NCI-H187 (cell line): ENCODE measurements at places on chromosomes 5 and 9.

GRCh38 chr9:125133403-125134329, 9.7 kb downstream of the SCAI start:
- no peak for DNase-seq

DNA sequence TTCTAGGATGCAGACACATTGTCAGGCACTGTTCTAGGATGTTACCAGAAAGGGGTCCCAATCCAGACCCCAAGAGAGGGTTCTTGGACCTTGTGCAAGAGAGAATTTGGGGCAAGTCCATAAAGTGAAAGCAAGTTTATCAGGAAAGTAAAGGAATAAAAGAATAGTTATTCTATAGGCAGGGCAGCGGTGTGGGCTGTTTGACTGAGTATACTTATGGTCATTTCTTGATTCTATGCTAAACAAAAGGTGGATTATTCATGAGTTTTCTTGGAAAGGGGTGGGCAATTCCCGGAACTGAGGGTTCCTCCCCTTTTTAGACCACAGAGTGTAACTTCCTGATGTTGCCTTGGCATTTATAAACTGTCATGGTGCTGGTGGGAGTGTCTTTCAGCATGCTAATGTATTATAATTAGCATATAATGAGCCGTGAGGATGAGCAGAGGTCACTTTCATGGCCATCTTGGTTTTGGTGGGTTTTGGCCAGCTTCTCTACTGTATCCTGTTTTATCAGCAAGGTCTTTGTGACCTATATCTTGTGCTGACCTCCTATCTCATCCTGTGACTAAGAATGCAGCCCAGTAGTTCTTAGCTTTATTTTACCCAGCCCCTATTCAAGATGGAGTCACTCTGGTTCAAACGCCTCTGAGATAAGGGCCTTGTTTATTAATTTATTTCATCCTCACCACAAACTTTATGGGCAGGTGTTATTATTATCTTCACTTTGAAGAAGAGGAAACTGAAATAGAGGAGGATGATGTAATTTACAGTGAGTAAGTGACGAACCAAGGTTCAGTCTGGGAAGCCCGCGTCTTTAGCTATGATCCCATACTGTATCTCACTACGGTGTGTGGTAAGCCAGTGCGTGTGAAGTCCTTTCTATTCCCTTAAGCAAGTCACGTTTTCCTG, 186.0 kb upstream of the KLF4 start:
- DNase-seq = no peak

GRCh38 chr9:97808972-97809371, 44.1 kb upstream of the FOXE1 start:
- no peak for DNase-seq

GRCh38 chr5:125470280-125470902, 724.0 kb upstream of the ZNF608 start:
- DNase-seq = no peak

GRCh38 chr5:78065663-78066062, 228.8 kb downstream of the AP3B1 start:
- no peak for DNase-seq

DNA sequence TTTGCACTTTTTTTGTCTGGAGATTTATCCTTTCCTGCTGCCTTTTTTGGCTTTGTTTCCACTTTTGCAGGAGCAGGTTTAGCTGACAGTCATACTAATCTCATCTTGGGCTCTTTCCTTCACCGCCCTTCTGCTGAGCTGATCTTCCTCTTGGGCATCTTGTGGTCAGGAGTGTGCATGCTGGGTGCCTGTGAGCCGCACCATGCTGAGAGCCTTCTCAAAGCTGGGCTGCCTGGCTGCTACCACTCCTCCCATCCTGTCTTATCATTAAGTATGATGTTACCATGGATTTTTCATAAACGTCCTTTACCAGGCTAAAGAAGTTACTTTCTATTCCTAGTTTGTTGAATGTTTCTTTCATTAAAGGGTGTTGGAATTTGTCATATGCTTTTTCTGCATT, 49.5 kb upstream of the MCCC2 start:
- DNase-seq = no peak

DNA sequence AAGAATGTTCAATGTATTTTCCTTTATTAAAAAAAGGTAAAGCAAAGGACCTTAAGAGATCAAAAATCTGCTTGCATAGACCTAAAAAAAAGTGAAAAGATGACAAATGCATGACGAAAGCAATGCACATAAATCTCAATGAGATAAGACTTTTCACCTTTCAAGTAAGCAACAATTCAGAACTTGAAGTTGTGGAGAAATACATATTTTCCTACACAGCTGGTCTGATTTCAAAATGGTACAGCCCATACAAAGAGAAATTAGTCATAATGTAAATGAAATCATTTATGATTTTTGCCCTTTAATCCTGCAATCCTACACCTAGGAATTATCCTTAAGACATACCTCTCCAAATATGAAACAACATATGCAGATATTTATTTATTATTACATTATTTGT, 568.0 kb downstream of the ANXA1 start:
- no peak for DNase-seq

DNA sequence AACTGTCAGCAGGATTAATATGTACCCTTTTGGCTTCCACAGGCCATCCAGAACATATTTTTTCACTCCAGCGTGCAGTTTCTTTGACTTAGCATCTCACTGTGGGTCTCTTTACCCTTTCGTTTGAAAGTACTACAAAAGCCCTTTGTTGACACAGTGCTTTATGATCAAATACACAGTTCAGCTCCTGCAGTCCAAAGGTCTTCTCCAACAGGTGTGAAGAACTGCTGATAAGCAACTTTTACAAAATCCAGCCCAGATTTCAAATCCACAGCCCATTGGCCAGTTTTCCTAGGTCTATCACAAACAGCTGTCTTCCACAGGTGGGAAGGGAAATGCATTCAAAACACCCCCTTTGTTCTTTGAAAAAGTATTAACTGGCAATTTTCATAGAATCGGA, 54.8 kb downstream of the MYO10 start:
- no peak for DNase-seq

DNA sequence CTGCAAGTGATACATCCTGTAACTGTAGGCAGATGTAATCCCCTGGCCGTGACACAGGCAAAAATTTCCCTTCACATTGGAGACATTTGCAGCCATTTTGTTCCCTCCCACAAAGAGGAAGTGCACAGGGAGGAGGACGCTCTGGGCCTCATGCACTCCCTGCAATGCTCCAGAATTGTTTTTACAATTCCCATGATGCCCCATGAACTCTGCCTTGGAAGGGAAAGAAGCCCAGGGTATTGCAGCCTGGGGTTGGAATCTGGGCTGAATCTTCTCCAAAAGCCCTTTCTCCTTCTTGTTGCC, 491.7 kb downstream of the CCDC171 start:
- no peak for DNase-seq

GRCh38 chr9:90891308-90892040, 89.9 kb downstream of the SYK start:
- no peak for DNase-seq

DNA sequence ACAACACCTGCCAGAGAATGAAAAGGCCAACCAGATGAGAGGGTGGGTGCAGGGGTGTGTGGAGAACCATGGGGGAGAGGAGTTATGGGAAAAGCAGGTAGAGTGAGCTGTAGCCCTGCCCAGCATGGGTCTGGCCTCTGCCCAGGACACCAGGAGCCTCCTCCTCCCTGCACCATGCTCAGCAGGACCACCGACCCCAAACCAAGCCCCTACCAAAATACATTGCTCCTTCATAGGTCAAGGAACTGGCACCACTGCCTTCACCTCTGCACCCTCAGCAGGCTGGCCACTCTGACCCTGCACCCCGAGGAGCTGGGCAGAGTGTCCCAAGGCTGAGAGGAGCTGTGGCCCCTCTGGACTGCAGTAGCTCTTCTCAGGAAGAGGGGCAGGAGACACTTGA, 102.0 kb downstream of the NSG2 start:
- no peak for DNase-seq

- DNase-seq = no peak
These were observed 2323.5 kb upstream of the ACO1 start for GRCh38 chr9:30060976-30061375.

GRCh38 chr5:168749391-168750100, 170.4 kb upstream of the PANK3 start:
- DNase-seq = no peak

DNA sequence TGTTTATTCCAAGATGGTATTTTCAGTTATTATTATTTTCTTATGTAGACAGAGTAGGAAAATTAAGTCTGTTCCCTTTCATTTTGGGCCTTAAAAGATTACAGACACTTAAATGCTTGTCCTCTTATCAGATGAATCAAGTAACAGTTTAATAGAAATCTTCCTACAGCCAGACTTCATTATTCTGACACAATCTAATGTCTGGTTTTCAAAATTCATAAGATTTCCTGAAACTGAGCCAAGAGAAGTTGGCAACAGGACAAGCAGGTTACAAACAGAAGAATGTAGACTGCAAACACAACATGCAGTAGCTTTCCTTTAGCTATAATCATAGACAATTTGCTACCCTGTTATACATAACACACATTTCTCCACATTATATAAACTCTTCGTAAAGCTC, 130.5 kb downstream of the FBXL17 start:
- DNase-seq = no peak

DNA sequence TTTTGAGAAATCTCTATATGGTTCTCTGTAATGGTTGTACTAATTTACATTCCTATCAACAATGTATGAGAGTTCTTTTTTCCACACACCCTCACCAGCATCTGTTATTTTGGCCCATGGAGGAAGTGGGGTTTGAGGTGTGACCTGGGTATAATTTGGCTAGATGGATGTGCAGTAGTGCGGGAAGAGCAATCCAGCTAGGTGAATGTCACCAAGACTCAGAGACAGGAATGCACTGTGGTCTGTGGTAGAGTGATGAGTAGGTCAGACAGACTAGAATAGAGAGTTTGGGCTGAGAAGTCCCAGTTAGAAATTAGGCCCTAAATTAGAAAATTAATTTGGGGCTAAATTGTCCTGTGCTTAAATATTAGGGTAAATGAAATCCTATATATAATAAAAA, 32.8 kb upstream of the PIP5K1B start:
- DNase-seq = no peak

GRCh38 chr9:136531904-136532798, 13.7 kb downstream of the NOTCH1 start:
- no peak for DNase-seq

- no peak for DNase-seq
These were observed 60.9 kb upstream of the GLRX start for GRCh38 chr5:95883185-95884016.

DNA sequence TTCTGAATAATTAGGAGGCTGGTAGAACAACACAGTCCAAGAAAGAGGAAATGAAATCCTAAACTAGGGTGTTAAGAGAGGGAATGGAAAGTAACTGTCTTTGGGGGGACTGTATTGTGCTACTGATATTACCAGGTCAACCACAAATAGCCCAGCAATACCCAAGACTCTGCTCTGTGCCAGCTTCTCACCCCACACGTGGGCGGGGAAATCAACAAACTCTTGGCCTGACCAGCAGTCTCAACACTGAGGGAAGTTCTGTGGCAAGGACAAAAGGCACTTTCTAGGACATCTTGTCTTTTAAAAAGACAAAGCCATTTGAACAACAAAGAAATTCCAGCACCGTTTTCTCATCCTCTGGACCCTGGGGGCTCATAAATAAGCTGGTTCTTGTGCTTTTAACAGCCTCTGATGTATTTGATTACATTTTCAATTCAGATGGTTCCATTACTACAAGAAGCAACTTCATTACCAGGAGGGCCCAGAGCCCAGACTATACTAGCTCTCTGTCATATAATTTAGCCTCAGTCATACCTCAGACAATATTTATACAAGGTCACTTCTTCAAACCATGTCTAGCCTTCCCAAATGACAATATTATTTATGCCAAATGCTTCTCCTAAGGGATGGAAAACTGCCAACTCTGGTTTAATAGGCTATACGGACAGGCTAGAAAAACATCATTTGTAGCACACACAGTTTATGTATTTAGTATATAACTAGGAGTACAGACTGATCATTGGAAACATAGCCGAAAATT, 297.8 kb downstream of the CWC27 start:
- DNase-seq = no peak

DNA sequence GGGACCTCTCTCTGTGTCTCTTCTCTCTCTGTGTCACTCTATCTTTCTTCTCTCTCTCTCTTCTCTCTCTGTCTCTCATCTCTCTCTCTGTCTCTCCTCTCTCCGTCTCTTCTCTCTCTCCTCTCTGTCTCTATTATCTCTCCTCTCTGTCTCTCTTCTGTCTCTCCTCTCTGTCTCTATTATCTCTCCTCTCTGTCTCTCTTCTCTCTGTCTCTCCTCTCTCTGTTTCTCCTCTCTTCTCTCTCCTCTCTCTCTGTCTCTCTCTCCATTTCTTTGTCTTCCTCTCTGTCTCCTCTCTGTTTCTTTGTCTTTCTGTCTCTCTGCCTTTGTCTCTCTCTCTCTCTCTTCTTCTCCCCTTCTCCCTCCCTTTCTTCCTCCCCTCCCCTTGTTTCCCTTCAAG, 3.2 kb upstream of the OLFM1 start:
- DNase-seq = no peak
